Kidney (tissue), 22 donors: ENCODE measurements at places on chromosomes 6 and 20. TPM values are rescaled to one million over a fixed set of nuclear protein-coding genes. Genes with fewer than 3 reads are reported as not detected.

The SLC9A8 gene
- total RNA-seq: 22.4 TPM

The HMGN4 gene
- total RNA-seq: 72.7 TPM

DNA sequence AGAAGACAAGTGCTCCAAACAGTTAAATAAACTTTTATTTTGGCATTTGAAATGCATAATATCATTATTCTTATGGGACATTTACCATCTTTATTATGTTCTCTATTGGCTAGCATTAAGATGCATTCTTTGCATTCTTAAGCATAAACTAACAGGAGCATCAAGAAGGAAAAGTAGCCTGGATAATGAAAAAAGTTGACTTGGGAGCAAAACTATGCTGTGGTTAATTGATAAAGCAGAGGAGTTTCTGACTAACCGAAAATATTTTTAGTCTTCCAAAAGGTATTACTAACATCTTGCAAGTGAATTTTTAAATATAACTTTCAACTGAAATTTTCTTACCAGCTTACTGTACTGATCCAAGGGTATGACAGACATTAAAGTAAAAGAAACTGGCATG, 140.3 kb downstream of the FLRT3 start:
- H3K36me3 ChIP-seq: no peaks in the 10 kb centered on the region
- no peaks in the 10 kb centered on the region for H3K27me3 ChIP-seq
- DNase-seq: no peak
- H3K4me3 ChIP-seq: no peak overlapping the region

GRCh38 chr6:148765898-148766808, 19.3 kb downstream of the UST start:
- no peaks in the 10 kb centered on the region for H3K4me1 ChIP-seq
- no peaks in the 10 kb centered on the region for H3K27me3 ChIP-seq
- no peak overlapping the region for H3K4me3 ChIP-seq
- H3K36me3 ChIP-seq: no peaks in the 10 kb centered on the region
- DNase-seq: no peak

DNA sequence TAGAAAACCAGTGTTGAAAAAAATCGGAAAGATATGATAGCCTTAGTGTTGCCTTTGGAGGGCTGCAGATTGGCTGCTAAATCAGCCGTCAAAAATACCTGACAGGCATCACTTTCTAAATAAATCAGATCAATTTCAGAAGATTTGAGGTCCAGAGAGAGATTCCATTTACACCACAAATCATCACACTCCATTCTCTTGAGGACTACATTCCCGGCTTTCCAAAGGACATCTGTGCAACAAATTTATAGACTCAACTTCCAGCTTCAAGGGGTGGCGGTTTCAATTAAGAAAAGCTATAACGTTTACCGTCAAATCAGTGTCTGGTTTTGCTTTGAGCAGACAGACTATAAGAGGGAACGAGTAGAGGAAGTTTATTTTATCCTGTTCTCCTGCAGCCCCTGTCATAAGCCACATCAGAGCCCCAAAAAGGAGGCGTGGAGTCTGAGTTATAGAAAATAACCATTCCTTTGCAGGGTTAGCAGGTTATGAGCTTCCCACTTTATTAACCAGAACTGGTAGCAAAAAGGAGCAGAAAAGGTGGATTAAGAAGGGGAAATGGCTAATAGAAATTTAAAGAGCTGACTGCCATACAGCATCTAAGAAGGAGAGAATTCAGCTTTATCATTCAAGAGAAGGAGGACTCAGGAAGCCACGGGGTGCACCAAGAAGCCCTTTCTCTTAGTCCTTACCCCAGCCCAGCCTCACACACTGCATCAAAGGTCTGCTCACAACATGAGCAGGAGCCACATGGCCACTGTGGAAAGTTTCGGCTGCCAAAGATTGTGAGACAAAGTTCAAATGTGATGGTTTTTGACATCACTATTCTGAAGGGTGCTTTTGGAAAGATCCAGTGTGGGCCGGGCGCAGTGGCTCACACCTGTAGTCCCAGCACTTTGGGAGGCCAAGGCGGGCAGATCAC, 12.9 kb upstream of the UQCC2 start:
- H3K36me3 ChIP-seq: no peaks in the 10 kb centered on the region
- H3K27me3 ChIP-seq: no peaks in the 10 kb centered on the region
- H3K27ac ChIP-seq: no peak overlapping the region
